RWPE1 (cell line): ENCODE measurements at places on chromosomes 2 and 18.

GRCh38 chr2:118669654-118670053 lies 177.8 kb downstream of the EN1 start:
- DNase-seq: no peak

- DNase-seq: no peak
Observed at GRCh38 chr2:3126171-3126910, 251.3 kb downstream of the EIPR1 start.

GRCh38 chr2:215919624-215920243 lies 93.6 kb downstream of the MREG start:
- no peak for DNase-seq

- DNase-seq: no peak
Observed at GRCh38 chr18:30451981-30452380, 590.6 kb downstream of the DSC3 start.

DNA sequence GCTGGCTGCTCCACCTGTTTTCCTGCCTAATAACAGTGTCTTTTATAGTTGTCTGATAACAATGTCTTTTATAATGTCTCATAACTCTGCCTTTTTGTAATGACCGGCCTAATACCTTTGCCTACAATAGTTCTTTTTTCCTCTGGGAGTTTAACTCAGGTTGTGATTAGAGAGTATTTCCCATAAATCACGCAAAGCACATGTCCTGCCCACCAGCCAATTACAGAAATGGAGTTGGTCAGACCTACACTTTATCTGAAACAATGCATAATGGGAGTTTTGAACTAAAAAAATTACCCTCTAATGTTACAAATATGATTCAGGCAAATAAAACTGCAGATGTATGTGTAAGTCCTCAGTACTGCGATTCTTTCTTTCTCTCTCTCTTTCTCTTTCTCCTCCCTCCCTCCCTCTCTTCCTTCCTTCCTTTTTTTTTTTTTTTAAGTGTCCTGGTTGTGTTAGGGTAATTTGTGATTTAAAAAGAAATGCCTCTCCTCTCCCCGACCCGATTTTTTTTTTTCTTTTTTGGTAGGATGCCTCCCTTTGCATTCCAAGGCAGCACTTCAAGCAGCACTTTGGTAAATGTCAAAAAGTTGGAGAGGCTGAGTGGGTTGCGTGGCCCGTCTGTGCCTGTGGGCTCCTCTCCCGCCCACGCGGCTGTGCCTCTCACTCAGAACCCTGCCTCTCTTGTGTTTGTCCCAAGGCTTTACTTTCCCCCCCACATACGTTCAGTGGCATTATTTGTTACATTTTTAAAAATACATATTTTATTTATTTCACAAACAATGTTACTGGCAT lies 147.3 kb downstream of the AGAP1 start:
- no peak for DNase-seq

- DNase-seq: no peak
Observed at GRCh38 chr2:191995285-191995684, 148.4 kb upstream of the CAVIN2 start.

DNA sequence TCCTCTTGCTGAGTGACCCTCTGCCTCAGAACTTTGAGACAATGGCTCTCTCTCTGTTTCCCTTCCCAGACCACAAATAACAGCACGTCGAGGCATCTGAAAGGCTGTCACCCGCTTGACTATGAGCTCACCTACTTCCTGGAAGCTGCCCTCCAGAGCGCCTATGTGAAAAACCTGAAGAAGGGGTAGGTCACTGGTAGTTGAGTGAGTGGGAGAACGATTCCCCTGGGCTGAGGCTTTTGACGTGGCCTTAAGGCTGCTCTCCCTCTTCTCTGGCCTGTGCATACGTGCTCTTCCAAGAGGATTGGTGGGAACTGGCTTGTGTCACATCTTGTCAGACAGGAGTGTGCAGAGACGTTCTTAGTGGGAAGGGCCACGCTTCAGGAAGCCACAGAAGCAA lies 63.1 kb upstream of the MCFD2 start:
- no peak for DNase-seq

DNA sequence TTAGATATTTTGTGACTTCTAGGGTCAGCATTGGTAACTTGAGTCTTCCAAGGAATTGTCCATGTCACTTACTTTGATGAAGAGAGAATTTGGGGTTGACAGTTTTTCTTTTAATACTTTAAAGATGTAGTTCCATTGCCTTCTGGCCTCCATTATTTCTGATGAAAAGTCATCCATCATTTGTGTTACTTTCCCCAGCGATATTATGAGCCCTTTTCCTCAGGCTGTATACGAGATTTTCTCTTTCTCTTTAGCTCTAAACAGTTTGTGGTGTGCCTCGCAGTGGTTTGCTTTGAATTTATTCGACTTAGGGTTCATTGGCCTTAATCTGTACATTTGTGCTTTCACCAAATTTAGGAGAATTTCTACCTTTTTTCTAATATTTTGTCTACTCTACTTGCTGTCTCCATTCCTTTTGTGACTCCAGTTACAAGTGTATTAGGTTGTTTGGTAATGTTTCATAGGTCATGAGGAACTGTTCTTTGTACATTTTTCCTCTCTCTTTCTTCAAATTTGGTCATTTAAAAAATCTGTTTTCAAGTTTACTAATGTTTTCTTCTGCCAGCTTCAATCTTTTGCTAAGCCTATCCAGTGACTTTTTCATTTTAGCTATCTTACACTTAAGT lies 131.4 kb upstream of the OTOS start:
- DNase-seq: no peak

- no peak for DNase-seq
Observed at GRCh38 chr18:40917056-40917455, 1038.0 kb upstream of the PIK3C3 start.

DNA sequence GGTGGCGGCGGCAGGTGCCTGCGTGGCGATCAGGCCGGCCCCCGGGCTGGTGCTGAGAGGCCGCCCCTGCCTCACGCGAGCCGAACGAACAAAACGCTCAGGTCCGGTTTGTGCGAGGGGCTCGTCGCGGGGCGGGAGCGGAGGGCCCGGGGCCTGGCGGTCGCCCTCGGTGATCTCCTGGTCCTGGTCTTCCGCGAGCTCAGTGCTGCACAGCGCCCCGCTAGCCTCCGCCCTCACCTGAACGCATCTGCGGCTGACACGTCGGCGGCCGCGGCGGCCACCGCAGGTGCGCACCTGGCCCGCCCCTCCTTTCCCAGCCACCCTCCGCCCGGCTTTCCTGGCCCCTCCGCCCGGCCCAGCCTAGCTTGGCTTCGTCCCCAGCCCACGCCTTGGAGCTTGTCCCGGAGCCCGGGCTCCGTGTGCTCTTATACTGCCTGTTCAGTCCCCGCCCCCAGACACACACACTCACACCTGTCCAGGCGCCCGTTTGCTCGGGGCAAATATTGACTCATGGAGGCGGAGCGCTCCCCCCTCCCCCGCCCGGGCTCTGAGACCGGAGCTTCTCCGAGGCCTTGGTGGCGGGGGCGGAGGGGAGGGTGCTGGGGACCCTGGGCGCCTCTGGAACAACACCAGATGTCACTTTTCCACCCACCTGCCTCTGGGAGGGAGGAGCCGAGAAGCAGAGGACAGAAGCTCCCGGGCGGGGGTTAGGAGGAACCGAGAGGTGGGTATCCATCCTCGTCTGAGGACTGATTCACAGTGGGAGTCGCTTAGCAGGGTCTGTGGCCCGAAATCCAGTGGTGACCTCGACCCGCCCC lies 8.6 kb upstream of the CRYBA2 start:
- peak; percentile 65 for DNase-seq

GRCh38 chr2:44244135-44244871 lies 31.0 kb upstream of the SLC3A1 start:
- peak; percentile 51 for DNase-seq

- DNase-seq: no peak
Observed at GRCh38 chr18:13871701-13872100, 43.6 kb downstream of the MC2R start.

DNA sequence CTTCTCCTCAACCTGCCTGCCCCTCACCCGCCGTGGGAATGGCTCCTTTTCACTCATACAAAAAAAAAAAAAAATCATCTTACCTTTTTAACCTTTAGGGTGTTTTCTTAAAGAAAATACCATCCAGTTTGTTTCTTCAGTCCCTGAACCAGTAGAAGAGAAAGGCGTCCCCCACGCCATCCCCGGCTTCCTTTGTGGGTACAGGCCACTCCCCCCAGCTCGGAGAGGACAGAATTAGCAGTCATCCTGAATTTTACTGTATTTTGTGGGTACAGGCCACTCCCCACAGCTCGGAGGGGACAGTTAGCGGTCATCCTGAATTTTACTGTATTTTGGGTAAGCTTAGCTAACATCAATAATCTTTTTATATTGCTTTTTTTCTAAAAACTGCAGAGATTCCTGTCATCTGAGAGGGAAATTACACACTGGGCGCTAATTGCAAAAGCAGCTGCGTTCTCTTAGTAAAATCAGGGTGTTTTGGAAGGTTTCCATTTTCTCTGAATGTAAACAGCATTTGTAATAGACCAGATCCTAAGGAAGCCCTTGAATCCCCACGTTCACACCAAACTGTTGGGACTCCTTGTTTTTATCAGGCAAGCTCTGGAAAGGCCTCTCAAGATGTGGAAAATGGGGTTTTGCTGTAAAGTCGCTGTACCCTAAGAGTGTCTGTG lies 72.5 kb downstream of the NFATC1 start:
- no peak for DNase-seq

GRCh38 chr2:109736177-109736827 lies 57.8 kb upstream of the RGPD5 start:
- peak; percentile 50 for DNase-seq

- no peak for DNase-seq
Observed at GRCh38 chr2:181554061-181554830, 97.1 kb downstream of the ITGA4 start.

DNA sequence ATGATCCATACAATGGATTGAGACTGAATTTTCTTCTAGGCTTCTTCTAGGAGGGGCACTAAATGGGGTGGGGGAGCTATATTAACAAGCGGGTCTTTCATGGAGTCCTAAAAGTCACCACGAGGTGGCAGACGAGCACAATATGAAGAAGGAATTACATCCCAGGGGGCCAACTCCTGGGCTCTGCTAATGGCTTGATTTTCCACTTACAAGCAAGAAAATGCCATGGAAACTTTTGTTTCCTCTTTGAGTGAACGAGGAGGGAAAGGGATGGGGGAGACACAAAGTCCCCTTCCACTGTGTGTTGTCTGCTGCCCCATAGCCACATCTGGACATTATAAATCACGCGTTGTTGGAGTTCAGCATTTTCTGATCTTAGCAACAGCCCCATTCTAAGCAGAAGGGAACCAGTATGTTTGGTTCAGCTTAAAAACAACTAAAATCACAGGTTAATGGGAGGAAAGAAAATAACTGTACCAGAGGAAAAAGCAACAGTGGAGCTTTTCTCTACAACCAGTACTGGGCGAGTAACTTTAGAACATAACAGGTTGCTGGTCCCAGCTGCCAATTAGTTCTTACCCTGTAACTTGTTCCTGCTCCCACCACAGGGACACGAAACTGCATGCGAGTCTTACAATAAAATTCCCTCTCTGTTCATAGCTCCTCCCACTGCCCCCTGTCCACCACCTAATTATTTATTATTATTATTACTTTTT lies 285.0 kb upstream of the PARD3B start:
- DNase-seq: peak; percentile 55

- DNase-seq: peak; percentile 16
Observed at GRCh38 chr2:23378496-23378895, 6.5 kb upstream of the KLHL29 start.

DNA sequence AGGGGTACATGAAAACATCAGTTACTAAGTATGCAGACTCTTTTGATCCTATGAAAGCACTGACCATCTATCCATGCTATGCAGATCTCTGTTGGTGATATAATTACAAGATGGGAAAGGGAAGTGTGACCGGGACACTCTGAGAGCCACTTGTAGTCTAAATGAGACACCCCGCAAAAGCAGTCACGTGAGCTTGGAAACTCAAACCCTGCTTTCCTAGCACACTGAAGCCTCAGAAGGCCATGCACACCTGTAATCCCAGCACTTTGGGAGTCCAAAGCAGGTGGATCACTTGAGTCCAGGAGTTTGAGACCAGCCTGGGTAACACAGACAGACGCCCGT lies 137.5 kb downstream of the INO80D start:
- no peak for DNase-seq

- no peak for DNase-seq
Observed at GRCh38 chr2:231617059-231617926, 24.6 kb downstream of the TEX44 start.

GRCh38 chr2:171347591-171348032 lies 86.2 kb downstream of the METTL8 start:
- no peak for DNase-seq

- DNase-seq: no peak
Observed at GRCh38 chr2:111173338-111173737, 52.6 kb downstream of the BCL2L11 start.

DNA sequence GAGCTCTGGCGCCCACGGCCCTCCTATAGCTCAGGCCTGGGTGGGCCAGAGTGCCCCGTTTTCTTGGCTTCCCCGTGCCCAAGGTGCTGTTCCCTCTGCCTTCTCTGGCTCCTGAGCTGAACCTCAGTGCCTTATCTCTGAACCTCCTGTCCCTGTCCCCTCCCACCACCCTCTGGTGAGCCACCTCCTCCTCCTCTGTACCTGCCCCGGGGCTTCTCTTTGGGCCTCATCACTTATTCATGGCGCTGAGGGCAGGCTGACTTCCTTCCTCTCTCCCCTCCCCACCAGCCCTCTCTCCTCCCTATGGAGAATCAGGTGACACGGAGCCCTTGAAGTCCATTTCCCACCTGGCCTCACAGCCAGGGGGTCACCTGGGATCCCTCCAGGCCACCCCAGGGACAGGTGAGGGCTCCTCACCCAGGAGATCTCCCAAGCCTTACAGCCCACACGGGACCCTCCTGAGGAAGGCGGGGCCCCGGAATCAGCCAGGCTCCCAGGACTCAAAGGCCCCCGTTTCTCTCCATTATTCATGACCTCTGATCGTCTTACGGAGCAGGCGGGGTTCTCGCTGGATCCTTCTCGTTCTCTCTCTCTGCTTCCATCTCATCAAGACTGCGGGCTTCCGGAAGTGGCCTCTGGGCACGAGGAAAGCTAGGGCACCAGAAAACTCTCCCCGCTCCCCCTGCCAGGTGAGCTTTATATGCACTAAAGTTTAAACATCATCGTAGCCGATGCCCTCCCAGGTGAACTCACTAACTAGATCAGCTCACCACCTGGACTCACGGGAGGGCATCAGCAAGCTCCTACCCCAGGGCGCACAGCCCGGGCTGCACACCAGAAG lies at the start of gene LOXHD1:
LOXHD1 (minus strand) TSS at position 106 of the 841 bp plus-strand sequence. CDS start 187 bp downstream, outside the sequence.
- no peak for DNase-seq

DNA sequence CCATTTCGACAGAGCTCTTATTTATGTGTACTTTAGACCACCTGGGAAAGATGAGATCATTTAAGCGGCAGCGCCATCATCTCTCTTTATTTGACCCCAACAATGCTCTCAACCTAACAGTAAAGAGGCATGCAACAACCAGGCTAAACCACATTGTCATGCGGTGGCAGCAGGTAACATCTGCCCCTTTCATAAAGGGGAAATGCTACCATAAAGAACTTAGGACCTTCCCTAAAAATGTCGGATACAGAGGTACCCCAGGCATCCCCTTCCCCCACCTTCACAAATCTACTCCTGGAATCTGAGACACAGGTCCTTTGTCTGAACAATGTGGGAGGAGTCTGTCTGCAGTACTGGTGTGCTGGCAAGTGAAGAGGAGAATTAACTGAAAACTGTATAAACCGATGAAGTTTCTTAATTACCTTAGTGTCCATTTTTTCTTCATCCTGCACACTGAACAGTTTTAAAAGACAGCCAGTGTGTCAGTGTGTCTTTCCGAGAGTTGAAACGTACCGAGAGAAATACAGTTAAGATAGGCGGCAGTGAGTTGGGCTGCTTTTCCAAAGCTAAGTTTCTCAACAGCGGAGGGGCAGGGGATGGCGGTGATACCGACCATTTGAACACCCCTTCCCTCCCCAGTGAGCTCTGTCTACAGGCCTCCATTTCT lies 1.9 kb downstream of the MEX3C start:
- peak; percentile 30 for DNase-seq
